ENCODE measurements at places on chromosomes 4 and X. TPM values are rescaled to one million over a fixed set of nuclear protein-coding genes. Genes with fewer than 3 reads are reported as not detected.

The UGT2B10 gene
- not detected for total RNA-seq

The PAGE2 gene
- total RNA-seq = not detected

The TMPRSS11F gene
- not detected for total RNA-seq

The SMIM10L2A gene
- total RNA-seq = 0.66 TPM

The GABRE gene
- total RNA-seq = 23.1 TPM

The RNF128 gene
- 8.1 TPM for total RNA-seq

The MAGEA1 gene
- not detected for total RNA-seq

The SPATA4 gene
- total RNA-seq = 0.66 TPM

The MAGEE1 gene
- total RNA-seq = 1.2 TPM

The COL4A5 gene
- 54.7 TPM for total RNA-seq

The NSUN7 gene
- total RNA-seq = 0.51 TPM

The HS3ST1 gene
- total RNA-seq = not detected

The NIPAL1 gene
- total RNA-seq = under 0.01 TPM

The IL13RA2 gene
- 42.1 TPM for total RNA-seq
